Activated CD8-positive, alpha-beta memory T cell treated with anti-CD3 and anti-CD28 coated beads, Interleukin-2, amount 50 U/mL, for 4 hours (primary cell): ENCODE measurements at places on chromosomes 2 and 18.

DNA sequence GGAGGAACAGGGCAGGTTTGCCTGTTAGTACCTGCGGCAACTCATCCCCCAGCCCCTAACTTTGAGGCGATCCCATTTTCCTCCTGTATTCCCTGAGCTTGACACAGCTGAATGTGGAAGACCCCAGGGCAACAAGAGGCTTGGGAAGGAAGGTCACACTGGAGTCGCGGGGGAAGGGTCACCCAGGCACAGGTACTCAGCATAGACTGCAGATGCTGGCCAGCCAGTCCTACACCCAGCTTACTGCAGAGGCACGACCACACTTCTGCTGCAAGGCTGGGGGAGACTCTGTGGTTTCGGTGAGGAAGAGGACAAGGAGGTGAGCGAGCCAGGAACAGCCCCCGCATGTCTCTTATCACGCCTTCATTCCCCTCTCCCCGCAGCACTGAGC, 91.5 kb downstream of the MALT1 start:
- DNase-seq: no peak

DNA sequence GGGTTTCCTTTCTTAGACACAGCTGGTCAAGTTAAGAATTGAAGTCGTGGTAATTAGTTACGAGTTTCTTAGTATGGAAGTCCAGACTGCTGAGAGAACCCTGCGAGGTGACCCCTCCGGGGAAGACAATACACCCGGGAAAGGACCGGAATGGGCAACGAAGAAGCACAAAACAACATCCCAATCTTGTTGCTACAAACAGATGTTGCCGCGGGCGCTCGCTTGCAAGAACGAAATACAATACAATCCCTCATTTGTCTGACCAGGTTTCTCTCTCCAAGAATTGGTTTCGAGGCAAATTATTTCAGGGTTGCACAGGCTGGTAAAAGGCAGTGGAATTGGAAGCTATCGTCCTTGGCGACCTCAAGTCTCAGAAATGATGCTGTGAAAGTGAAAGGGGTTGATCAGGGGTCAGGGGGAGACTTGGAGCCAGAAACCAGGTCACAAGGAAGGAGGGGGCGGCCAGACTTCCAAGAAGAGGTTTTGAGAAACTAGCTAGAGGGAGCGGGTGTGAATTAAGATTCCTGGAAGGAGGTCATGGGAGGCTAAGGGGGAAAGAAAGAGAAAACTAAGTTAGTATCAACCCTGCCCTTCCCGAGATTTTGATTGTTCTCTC, 401.9 kb downstream of the HRH4 start:
- DNase-seq: no peak

- DNase-seq: no peak
Observed at GRCh38 chr2:19759880-19760279, 141.9 kb downstream of the TTC32 start.

DNA sequence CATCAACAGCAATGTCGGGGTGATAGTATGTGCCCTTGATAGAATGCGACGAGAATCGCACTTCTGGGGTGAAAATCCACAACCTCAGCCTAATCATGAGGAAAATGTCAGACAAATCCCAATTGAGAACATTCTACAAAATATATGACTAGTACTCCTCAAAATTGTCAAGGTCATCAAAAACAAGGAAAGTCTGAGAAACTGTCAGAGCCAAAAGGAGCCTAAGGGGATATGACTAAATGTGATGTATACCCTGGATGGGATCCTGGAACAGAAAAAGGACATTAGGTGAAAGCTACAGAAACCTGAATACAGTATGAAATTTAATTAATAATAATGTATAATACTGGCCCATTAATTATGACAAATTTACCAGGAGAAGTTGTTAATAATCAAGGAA, 7.6 kb upstream of the CACNB4 start:
- no peak for DNase-seq
